NCI-H510A (cell line): ENCODE measurements at places on chromosomes 3 and 15.
A peak's percentile ranks its signal among the peaks of the same experiment; 100 is the strongest.

DNA sequence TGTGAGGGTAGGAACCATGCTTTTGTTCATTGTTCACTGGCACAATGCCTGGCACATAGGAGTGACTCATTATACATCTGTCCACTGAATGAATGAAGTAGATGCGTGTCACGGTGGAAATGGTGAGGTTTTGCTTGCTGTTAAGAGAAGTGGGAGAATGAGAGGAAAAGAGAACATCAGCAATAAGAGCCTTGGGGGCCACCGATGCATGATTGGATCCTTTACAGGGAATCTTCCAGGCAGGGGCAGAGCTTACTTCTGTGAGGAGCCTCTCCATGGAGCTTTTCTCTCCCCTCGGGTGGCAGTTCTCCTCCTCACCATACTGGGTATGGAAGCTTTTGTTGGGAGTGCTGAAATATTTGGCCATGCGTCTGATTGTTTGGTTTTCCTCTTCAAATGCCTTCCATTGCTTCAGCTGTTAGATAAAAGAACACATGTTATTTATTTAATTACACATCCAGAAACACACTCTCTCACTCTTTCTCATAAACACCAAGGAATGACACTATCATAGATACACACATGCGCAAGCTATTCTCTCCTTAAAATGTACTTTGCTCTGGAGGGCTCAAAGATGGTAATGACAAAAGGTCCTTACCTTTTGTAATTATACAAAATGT is 78.9 kb upstream of the GSK3B start:
- no peak for DNase-seq

DNA sequence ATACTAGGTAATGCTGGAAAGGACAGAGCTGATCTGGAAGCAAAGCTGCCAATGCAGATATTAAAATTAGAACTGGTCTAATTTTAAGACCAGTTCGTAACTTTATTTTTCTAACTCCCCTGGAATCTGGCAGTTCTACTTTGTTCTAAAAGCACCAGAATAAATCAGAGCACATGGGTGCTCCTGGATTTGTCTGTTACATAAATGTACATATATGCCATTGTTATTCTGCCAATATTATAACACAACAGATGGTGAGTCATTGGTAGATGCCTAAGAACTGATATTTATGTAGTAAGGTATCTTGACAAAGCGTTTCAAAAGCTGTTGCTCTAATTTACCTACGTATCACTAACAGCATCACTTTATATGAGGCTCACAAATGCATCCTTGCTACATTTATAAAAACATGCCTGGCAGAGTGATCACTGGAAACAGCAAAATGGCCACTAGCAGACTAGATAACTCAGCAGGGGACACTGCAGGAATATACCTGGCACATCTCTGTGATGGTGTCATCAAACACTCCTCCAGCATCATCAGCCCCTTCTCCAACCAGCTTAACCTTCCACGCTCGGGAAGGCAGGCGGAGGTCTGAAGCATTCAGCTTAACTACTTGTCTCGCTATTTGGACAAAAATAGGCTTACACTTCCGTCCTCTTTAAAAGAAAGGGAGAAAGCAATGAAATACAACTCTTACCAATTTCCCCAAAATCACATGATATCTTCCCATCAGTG is 26.2 kb downstream of the FBXL22 start:
- DNase-seq = no peak

DNA sequence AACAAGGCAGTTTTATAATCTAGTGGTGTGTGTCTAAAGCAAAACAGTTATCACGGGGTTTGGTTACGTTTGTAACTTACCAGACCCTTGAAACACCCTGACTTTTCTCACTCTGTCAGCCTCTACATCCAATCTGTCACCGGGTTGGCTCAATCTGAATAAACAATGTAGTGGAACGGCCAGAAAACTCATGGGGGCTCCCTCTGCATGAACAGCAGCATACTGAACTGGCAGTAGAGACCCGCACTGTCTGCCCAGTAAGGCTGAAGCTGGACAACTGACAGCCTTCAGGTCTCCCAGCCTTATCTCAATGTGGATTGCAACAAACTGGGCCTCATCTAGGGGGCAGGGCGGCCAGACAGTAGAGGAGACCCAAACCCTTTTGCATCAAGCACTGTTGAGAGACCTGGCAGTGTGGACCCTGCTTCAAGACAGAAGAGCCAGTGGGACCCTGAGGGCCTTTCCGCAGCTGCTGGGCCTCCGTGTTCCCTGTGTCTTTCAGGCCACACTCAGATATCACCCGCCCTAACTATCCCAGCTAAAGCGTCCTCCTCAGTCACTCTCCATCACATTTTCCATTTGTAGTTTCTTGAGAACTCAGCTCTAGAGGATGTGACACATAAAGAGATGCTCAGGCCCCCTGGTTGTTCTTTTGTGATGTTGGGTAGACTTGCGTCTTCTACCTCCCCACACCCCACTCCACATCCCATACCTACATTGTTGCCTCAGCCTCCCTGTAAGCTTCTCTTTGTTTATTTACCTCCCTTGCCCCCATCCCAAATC is 181.2 kb upstream of the NR2E3 start:
- no peak for DNase-seq

- no peak for DNase-seq
These were observed 212.1 kb downstream of the P3H2 start for GRCh38 chr3:189908646-189909045.

- DNase-seq = no peak
These were observed 258.1 kb upstream of the ROPN1 start for GRCh38 chr3:124250053-124250452.

- no peak for DNase-seq
These were observed 141.1 kb downstream of the DOCK3 start for GRCh38 chr3:50815844-50816243.

GRCh38 chr3:154701055-154701454 is 271.1 kb upstream of the GPR149 start:
- DNase-seq = no peak

GRCh38 chr3:196524527-196524926 is 9.4 kb upstream of the SMCO1 start:
- no peak for DNase-seq

DNA sequence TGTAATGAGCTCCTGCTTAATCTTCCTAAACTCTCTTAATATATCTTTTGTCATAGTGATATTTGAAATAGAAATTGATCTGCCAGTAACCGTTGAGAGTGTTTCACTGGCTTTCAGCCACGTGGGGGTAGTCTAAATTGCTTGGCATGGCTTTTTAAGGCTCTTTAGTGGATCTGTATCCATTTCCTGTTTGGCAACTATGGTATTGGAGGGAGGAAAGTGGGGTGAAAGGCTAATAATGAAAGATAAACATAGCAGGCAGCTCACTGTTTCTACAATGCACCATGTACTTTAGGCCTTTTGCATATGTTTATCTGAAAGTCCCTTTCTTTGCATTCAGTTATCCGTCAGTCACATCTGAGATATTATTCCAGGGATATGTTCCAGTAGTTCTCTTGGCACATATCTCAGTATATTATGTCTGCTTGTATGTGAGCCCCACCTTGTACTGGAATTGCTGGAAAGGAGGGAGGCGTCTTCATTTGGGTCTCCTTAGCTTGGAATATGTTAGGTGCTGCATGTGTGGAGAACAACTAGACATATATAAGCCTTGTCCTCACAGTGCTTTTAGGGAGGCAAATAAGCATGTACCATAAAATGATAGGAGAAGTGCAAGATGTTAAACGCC is 10.8 kb downstream of the TOPAZ1 start:
- DNase-seq = no peak

GRCh38 chr3:50233176-50233575 is 2.8 kb upstream of the GNAI2 start:
- DNase-seq = no peak

DNA sequence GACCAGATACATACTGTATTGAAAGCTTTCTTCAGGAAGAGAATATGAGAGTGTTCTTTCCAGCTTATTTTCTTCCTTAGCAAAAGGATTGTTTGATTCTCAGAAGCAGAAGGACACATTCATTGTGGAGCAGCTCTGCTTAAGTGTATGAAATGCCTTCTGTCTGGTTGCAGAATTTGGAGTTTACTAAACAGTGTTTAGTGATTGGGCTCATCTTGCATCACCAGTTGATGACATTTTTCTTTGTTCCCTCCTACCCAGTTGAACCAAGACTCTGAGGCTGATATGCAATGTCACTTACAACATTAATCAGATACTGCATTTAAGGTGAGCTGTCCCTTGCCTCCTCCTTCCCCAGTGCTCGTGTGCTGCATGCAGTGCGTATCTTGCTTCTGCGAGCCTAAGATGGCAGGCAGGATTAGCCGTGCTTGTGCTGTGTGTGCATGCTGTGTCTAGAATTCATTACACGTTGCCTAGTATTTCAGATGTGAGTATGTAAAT is 18.4 kb downstream of the ZBTB38 start:
- no peak for DNase-seq

- no peak for DNase-seq
These were observed 15.2 kb downstream of the ATG7 start for GRCh38 chr3:11287404-11287803.

- DNase-seq = no peak
These were observed 10.0 kb downstream of the RAD18 start for GRCh38 chr3:8953313-8953712.

- no peak for DNase-seq
These were observed 11.6 kb downstream of the TAMM41 start for GRCh38 chr3:11835028-11835639.

GRCh38 chr15:49627407-49627877 is 6.6 kb downstream of the DTWD1 start:
- no peak for DNase-seq

DNA sequence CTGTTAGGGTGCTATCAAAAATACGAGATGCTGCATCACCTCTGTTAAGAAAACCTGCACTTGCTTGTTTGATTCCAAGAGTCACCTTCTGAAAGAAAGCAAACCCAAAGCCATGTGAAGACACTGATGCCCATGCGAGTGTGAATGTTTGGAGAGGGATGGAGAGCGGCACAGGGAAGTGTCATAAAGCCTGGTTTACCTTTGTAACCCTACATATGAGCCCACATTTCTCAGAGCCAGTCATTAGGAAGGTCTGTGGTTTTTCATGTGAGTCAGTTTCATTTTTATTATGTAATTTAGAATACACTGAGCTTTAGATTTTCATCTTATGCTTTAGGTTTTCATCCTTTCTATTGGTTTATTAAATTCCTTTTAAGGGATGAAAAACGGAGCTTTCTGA is 896.8 kb downstream of the ROBO1 start:
- DNase-seq = no peak

DNA sequence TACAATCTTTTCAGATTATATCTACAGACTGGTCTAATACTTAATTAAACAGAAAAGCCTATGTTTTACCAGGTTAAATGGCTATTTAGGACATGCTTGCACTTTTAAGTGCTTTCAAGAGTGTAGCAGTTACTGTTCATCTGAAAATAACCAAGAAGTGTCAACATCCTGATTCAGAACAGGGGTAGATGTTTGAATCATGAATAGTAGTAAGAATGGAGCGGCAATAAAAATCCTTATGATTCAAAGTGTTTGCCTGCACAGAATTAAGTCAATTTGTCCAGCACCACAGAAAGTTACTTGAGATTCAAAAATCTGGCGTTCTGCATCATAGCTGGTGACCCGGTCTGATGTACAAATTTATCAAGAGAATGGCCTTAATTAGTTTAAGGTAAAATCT is 48.3 kb downstream of the GREM1 start:
- DNase-seq = no peak

- DNase-seq = no peak
These were observed 50.8 kb downstream of the LYSMD4 start for GRCh38 chr15:99682455-99682854.

DNA sequence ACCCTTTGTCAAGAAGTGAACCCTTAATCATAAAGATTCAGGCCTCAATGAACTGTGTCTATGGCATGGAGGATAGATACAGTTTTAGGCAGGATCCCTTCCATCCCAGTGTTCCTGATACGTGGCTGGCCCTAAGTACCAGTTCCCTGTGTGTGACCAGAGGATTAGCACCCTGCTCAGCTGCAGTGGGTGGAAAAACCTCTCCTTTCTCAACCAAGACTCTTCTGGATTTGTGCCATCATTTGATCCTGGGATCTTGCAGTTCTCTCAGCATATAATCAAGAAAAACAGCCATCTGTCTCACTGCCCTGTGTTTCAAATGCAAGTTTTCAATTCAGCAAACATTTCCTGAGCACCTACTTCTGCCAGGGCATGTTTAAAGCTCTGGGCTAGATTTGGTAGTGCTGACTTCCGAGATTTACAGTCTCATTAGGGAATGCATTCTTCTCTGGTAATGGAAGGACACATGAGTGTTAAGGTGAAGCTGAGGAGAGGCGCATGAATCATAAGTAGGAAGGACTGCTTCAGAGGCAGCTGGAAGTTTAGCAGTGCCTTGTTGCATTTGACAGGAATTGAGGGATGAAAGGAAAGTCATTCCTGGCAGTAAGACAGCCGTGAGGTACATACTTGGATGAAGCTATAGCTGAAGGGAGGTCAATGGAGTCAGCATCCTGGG is 388.3 kb downstream of the MFSD1 start:
- no peak for DNase-seq

GRCh38 chr3:171286580-171287249 is 173.5 kb downstream of the TNIK start:
- DNase-seq = peak; percentile 27

DNA sequence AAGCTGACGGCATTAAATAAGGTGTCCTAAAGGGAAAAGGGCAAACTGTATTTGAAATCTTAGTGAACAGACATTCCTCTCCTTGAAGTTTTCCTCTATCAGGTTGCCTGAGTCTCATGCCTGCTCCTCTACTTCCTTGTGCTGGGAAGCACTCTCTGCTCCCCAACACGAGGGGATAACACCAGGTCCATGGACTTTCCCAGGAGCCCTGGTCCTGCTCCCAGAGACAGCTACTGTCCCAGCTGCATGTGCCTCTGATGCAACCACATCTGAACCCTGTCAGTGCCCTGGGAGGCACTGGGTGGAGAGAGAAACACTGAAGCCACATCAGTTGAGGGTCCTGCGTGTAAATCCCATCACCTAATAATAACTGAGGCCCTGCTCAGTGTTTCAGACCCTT is 7.4 kb downstream of the TLR9 start:
- DNase-seq = no peak

DNA sequence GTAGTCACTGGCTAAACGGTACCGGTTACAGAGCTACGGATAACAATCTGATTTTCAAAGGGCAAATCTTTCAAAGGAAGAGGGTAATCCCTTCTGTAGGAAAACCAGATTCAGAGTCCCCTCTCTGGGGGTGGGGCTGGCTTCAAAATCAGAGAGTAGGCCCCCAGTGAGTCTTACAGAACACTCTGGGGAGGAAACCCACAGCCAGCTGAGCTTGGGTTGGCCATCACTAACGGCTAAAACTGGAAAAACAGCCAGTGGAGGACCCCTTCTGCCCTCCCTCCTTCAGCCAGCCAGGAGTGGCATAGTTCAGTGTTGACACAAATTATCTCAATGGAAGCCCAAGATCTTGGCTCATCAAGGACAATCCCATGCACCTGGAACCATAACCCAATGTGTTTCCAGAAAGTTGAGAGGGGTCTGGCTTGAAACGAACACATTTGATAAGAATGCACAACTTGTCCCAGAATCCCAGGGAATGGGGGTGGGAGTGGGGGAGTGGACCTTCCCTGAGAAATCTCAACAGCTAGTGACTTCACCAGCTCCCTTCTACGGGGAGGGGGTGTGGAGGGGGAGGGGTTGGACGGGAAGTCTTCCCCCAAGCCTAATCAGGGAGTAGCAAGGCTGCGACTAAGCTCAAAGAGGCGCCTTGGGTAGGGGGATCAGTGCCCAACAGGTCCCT is 1.0 kb downstream of the RASL12 start:
- DNase-seq = no peak
